ENCODE measurements at places on chromosomes 2 and 18. TPM values are rescaled to one million over a fixed set of nuclear protein-coding genes. Genes with fewer than 3 reads are reported as not detected.

DNA sequence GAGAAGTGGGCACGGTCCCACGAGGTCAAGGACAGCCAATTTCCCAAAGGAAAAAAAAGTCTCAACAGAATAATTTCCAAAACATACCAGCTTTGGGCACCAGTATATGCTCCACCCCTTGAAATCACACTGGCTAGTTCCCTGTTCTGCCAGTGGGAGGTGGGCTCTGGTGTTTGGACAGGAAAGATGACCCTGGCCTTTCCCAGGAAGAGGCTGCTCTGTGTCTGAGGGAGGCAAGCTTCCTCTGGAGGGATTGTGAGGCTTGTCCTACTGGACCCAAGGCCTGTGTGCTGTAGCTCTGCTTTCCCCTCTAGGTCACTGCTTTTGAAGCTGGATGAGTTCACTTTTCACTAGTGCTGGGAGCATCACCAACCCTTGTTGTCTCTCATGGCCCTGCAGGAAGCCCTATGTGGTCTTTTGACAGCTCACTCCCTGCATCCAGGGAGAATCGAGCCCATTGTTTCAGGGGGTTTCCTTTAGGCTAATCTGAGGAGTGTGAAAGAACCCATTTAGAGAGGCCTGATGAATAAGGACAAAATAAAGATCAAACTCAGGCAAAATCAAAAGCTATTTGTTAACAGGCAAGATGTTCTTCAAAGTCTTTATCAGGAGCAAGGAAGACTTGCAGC, 36.3 kb downstream of the CXCR4 start:
- H3K4me1 ChIP-seq: no peaks in the 10 kb centered on the region
- H3K4me3 ChIP-seq: no peak overlapping the region
- H3K27ac ChIP-seq: no peak overlapping the region

Gene AQP12B
- not detected for total RNA-seq

DNA sequence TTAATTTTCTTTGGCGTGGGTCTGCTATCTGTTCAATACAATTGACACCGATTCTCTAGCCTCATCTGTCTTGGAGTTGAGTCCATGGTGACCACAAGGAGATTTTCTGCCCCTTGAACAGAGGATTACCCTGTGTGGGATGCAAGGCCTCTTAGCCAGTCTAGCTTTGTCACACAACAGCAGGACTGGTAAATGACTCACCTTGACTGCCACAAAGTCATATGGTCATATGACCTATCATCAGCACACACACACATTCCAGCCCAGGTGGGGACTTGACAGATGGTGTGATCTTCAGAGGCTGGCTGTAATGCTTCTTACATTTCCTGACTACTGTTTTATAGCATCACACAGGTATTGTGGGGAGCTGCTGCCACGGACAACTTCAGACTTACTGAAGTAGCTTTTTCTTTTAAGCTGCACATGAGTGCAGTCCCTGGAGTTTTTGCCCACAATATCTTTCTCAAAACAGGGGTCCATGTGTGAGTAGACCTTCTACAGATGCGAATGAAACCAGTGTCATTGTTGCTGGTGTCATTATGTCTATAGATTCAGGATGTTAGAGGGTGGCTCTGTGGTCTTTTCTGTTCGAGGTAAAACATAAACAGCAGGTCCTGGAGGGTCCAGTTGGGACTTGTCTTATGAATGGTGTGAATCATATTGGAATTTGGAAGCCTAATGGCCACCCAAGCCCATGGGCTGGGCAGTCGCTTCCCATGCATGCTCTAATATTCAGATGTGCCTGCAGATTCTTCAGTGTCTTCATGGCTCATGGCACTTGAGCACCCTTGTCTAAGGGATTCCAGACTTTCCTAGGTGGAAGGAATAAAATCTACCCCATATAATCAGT, 18.6 kb upstream of the ACOXL start:
- peaks cover 15% of the 10 kb centered on the region for H3K4me1 ChIP-seq
- no peaks in the 10 kb centered on the region for H3K36me3 ChIP-seq
- no peak overlapping the region for H3K27ac ChIP-seq
- no peak overlapping the region for H3K4me3 ChIP-seq
- DNase-seq: peak; percentile 10

DNA sequence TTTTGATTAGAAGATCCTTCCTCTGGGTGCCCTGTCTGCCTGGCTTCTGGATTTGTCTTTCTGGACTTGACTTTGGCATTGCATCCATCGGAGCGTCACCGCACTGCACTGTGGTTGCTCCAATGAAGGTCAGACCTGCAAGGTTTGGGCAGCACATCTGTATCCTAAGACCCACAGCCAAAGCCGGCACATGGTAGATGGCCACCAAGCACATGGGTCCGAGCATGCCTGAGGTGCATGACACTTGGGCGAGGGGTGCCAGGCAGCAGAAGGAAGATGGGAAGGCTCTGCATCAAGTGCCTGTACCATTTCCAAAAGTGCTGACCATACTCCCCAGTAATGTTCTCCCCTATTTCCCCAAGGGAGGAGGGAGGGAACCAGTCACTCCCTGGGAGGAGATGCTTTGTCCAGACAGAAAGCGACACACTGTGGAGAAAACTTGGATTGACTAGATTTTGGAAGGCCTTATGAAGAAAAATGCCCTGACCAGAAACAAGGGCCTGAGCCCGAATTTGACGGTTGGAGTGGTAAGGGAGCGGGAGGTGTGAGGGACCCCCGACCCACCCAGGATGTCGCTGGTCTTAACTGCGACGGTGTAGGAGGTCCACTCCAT, 149.9 kb downstream of the LOXHD1 start:
- no peak overlapping the region for H3K27ac ChIP-seq
- no peak overlapping the region for H3K4me3 ChIP-seq
- no peak for DNase-seq
- no peaks in the 10 kb centered on the region for H3K36me3 ChIP-seq
- peaks cover 10% of the 10 kb centered on the region for H3K27me3 ChIP-seq
- no peaks in the 10 kb centered on the region for H3K4me1 ChIP-seq

Gene RAD51AP2
- not detected for total RNA-seq
